LNCaP clone FGC (cell line): ENCODE measurements at places on chromosomes 3 and 15.

- DNase-seq, result no peak
These were observed 220.5 kb downstream of the NECTIN3 start for GRCh38 chr3:111292117-111292516.

DNA sequence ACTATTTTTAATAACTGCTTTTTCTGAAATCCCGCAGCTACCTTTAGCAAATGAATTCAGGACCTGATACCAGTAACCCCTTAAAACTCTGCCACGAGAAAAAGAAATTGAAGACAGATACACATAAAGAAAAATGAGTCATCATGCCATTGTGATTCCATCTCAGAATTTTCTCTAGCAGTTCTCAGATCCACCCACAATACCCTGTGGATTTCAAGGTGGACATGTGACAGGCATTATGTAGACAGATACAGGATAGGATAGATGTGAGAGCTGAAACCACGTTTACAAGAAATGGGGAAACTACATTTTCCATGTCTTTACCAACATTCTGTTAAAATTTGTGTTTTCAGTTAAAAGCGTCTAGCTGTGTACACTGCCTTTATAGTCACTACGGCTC, 291.9 kb upstream of the NR2F2 start:
- no peak for DNase-seq

GRCh38 chr3:136804141-136804540, 14.8 kb upstream of the SLC35G2 start:
- DNase-seq, result no peak

- no peak for DNase-seq
These were observed 4.8 kb downstream of the TKT start for GRCh38 chr3:53250881-53251605.
